Brain microvascular endothelial cell (primary cell): ENCODE measurements at places on chromosomes 6 and 20.

DNA sequence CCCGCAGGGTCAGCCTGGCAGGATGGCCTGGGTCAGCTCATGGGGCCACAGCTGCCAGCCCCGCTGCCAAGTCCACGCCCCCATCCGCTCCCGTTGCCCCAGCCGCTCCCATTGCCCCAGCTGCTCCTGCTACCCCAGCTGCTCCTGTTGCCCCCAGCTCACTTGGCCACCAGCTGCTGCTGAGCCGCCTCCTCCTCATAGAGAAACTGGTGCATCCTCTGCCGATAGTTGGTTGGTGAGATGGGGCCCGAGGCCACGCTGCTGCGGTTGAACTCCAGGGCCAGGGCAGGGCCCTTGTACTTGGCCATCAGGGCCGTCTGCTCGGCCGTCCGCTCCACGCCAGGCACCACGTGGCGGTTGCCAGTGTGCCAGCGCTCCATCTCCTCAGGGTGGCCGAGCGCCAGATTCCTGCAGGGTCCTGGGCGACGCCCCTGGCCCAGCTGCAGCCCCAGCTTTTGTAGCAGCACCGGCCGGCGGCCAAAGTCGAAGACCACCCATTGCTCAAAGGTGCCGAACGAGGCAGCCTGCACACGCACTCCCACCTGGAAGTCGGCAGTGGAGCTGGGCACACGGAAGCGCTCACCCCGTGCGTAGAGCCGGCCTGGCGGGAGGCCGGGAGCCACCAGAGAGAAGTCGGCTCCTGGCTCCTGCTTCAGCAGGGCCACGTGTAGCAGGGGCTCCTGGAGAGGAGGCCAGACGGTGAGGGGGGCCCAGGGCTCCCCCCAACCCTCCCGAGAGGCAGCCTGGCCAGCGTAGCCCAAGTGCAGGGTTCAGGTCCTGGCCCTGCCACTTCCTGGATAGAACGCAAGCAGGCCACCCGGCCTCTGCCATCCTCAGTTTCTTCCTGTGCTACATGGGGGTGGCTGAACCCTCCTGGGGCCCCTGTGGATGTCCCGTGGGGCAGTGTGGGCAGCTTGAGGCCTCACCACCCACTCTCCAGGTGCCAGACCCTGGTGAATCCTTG is 4.8 kb downstream of the HELZ2 start:
- no peak for DNase-seq

DNA sequence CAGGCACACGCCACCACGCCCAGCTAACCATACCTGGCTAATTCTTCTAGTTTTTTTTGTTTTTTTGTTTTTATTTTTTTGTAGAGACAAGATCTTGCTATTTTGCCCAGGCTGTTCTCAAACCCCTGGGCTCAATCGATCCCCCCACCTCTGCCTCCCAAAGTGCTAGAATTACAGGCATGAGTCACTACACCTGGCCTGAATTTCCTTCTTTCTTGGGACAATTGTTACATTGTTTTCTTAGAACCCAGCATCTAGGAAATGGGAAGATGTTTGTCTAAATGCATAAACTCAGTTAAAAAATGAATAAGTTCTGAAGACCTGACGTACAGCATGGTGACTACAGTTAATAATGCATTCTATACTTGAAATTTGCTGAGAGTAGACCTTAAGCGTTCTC is 10.8 kb upstream of the AGPAT4 start:
- no peak for DNase-seq

DNA sequence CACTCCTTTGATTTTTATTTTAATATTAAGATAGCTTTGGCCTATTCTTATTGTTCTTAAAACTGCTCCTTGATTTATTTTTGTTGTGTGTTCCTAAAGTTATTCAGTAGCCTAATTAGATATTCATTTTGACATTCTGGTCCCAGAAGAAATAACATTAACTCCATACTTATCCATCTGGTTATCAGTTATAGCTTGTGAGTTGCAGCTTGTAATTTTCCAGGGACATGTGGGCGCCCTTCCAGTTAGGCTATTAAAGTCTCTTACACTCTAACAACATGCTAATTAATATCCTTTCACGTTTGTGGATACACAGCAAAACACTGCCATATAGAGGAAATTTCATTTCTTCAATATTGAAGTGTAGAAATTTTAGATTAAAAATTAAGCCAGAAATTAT is 987.5 kb downstream of the HACE1 start:
- DNase-seq: no peak

DNA sequence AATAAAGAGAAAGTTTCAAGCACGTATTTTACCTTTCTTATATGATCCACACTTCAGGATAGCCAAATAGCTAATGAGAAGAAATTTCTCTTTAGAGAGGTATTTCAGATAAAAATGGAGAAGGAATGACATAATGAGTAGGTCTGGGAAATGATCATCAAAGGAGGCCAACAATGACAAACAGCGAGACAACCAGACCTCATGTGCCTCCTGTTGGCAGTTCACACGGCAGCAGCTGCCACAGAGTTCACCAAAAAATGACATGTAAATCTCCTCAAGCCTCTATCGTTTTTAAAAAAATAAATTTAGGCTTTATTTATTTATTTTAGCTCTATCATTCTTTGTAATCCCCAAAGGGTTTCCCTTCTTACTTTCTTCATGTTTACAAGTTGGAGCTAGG is 47.7 kb downstream of the SLC2A12 start:
- DNase-seq: no peak

DNA sequence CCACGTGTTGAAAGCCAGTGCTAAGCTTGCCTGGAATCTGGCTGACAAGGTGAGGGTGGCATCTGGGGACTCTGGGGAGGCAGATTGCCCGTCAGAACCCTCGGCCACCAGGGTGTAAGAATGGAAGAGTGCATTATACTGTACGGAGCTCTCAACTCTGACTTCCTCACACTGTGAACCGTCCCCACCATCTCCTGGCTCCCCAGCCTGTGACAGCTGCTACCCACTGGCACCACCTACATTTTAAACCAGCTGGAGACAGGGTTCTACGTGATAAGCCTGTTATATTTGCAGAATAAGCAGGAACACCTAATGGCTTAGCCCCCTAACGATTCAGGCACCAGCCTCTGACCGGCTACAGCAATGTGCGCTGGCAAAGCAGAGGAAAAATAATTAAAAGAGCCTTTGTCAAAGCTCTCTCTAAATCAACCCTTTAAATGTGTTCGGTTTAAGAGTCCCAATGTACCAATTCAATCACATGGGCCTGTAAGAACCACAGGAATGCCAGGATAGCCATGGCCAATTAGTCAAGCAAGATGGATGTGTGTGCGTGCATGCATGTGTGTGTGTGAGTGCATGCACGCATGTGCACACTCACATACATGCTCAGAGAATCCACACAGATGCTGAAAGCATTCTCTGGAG is 89.1 kb upstream of the TAB2 start:
- DNase-seq: no peak

- no peak for DNase-seq
These were observed 44.3 kb downstream of the GNAS start for GRCh38 chr20:58896820-58897219.

GRCh38 chr20:52098186-52098585 is 93.4 kb downstream of the ZFP64 start:
- DNase-seq: no peak

GRCh38 chr6:40343318-40343876 is 243.8 kb downstream of the LRFN2 start:
- DNase-seq: no peak

DNA sequence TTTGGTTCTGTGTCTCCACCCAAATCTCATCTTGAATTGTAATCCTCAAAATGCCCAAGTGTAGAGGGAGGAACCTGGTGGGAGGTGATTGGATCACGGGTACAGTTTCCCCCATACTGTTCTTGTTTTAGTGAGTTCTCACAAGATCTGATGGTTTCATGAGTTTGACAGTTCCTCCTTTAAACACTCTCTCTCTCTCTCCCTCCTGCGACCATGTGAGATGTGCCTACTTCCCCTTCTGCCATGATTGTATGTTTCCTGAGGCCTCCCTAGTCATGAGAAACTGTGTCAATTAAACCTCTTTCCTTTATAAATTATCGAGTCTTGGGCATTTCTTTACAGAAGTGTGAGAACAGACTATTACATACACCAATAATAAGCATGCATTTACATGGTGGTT is 12.1 kb upstream of the EYS start:
- no peak for DNase-seq
